H4 (cell line): ENCODE measurements at places on chromosomes 7 and 10. TPM values are rescaled to one million over a fixed set of nuclear protein-coding genes. Genes with fewer than 3 reads are reported as not detected.

DNA sequence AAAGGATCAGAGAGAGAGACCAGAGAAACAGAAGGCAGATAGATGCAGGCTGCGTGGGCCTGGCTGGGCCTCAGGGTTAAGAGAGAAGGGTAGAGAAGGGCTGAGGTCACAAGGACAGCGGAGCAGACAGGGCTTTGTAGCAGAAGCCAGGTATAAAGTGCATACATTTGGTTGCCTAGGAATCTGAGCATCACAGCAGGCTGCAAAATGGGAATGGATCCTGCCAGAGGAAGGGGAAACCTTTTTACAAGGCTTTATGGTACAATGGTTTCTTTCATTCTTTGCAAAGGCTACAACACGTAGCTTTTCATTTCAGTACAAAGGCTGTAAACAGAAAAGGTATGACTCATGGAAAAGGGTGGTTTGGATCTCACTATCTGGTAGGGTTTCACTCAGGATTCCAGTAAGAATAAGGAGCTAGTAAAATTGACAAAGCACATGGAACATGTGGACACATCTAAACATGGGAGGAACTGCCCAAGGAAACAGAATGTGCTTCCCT, 275.1 kb downstream of the DOCK4 start:
- DNase-seq: peak; percentile 81

- DNase-seq: no peak
These were observed 84.5 kb downstream of the SND1 start for GRCh38 chr7:127736511-127736910.

GRCh38 chr10:1928606-1929005, 191.3 kb upstream of the ADARB2 start:
- DNase-seq: no peak

DNA sequence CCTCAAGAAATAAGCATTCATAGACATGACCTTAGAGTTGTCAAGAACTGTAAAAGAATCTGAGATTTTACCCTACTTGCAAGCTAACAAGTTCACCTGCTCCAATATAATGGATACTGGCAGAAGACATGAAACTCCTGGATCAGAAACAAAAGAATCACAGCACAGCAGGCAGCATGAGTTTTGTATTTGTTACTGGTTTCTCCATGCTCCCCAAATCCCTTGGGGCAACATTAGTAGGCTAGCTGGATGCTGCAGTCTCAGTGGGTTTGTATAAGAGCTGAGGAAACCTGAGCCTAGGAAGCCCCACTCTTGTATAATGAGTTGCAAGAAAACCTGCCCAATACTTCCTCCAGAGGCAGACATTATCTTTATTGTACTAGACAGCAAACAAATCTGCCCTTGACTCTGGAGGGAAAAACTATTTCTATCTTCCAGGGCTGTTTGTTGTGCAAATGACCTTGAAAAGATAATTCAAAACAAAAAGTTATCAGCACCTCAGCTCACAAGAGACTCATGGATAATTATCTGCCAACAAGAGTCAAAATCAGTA, 64.8 kb downstream of the ABLIM1 start:
- DNase-seq: no peak

GRCh38 chr10:116371737-116372136, 47.5 kb downstream of the CCDC172 start:
- peak; percentile 23 for DNase-seq

- DNase-seq: no peak
These were observed 95.3 kb downstream of the KAT6B start for GRCh38 chr10:74921744-74922143.

DNA sequence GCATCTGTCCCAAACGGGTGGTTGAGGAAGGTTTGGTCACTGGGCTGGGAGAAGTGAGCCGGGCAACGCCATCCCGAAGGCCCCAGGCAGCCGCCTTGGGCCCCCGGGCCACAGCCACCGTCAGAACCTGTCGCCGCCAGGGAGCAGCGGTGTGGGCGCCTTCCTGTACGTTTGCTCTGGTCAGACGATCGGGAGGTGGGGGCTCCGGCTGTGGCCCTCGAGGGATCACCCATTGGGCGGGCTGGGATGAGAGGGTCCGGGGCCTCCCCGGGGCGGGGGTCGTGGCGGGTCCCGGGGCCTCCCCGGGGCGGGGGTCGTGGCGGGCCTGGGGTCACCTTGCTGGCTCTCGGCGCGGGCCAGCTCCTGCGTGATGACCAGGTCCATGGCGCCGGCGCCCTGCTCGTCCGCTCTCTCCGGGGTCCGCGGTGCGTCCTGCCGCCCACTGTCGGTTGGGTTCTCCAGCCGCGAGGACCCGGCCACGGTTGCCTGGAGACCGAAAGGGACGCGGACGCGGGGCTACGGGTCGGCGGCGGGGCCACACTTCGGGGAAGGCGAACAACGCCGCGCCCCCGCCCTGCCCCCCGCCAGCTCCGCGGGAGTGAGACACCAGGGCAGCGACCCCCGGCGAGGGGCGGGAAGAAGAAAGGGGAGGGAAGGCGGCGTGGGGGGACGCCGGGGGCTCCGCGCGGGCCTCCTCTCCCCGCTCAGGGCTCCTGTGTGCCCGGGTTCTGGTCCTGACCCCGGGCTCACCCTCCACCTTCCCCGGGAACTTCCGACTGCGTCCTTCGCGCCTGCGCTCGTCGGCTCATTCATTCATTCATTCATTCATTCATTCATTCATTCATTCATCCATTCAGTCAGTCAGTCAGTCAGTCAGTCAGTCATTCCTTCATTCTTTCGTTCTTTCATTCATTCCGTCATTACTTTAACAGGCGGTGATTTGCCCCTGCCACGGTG, at the start of gene CFAP46:
CFAP46 (minus strand) TSS at position 470 of the 957 bp plus-strand sequence; CDS start at position 384, 86 bp downstream.
- DNase-seq: peak; percentile 56

- no peak for DNase-seq
These were observed 11.3 kb downstream of the BMI1 start for GRCh38 chr10:22332116-22332692.

- DNase-seq: no peak
These were observed 146.8 kb downstream of the ARHGAP22 start for GRCh38 chr10:48457949-48458661.

- no peak for DNase-seq
These were observed 184.6 kb downstream of the HIBADH start for GRCh38 chr7:27478084-27478483.

DNA sequence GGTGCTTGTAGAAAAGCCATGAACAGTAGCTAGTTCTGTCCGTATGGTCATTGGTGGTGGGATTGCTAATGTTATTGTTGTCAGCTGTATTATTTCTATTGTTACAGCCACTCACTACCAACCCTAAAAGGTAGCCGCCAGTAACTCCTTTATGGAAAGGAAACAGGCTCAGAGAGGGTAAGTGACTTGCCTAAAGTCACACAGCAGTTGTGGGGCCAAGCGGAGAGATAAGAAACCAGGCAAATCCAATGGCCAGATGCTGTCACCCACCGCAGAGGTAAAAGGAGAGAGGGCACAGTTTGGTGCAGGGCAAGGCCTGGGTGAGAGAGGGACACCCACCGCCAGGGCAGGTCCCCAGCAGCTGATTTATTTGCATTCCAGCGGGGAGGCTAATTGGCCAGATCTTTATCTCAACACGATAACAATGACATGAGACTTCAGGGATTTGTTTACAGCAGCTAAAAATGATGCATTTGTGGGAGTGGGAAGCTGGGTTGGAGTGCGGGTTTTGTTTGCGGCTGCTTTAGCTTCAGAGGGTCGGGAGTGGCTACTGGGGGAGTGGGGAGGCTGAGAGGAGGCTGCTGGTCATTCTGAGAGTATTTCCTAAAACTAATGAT, 8.6 kb upstream of the NKX2-3 start:
- no peak for DNase-seq

- DNase-seq: no peak
These were observed 11.5 kb downstream of the PTF1A start for GRCh38 chr10:23203369-23204325.

- DNase-seq: no peak
These were observed 15.5 kb downstream of the REEP3 start for GRCh38 chr10:63536698-63537097.

DNA sequence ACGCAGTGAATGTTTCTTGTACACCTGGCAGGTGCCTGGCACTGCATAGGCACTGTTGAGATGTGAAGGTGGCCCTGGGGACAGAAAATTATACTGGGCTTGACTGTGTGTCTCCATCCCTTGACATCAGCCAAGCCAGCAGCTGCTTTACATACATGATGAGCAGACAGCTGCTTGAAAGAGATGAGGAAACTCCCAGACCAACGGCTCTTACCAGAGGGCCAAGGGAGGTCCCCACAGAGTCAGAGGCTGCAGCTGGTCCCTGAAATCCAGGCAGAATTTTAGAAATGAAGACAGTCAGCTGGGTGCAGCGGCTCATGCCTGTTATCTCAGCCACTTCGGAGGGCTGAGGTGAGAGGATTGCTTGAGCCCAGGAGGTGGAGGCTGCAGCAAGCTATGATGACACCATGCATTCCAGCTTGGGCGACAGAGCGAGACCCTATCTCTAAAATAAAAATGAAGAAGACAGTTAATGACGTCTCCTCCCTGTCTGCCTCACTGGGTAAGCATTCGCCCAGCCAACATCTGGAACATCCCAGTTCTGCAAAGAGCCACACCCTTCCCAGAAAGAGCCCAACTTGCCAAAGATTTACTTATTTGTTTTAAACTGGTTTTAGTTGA, 17.6 kb downstream of the LIMK1 start:
- no peak for DNase-seq

GRCh38 chr7:91892821-91893340, 12.4 kb upstream of the MTERF1 start:
- DNase-seq: peak; percentile 53

DNA sequence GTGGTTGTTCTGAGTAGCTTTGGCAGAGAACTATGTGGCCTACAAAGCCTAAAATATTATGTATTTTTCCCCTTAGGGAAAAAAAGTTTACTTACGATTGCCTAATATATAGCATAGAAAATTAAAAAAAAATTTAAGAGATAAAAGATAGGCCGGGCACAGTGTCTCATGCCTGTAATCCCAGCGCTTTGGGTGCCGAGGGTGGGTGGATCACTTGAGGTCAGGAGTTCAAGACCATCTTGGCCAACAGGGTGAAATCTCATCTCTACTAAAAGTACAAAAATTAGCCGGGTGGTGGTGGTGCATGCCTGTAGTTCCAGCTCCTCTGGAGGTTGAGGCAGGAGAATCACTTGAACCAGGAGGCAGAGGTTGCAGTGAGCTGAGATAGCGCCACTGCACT, 439.2 kb upstream of the KLF6 start:
- no peak for DNase-seq

- DNase-seq: no peak
These were observed 152.9 kb downstream of the DYNC1I1 start for GRCh38 chr7:95925236-95925635.

- no peak for DNase-seq
These were observed 65.8 kb downstream of the CDK13 start for GRCh38 chr7:40015790-40016296.

GRCh38 chr10:90430186-90430585, 427.7 kb downstream of the HTR7 start:
- no peak for DNase-seq

GRCh38 chr7:26097837-26098668, 53.9 kb upstream of the NFE2L3 start:
- DNase-seq: no peak

GRCh38 chr10:88840881-88841280, 10.8 kb downstream of the ANKRD22 start:
- no peak for DNase-seq

- no peak for DNase-seq
These were observed 30.1 kb downstream of the INSIG1 start for GRCh38 chr7:155327590-155328320.

DNA sequence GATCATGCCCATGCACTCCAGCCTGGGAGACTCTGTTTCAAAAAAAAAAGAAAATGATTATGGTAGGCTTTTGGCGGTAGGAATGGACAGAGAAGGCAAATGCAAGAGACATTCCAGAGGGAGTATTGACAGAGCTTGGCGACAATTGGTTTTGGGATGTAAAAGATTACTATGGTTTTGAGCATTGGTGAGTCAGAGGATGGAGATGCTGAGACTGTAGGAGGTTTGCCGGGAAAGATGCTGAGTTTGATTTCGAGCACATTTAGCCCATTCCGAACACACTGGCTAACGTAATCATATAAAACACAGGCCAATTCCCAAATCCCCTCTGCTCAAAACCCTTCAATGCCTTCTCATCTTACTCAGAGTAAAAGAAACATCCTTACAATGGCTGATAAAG, 161.6 kb upstream of the MKLN1 start:
- DNase-seq: no peak

DNA sequence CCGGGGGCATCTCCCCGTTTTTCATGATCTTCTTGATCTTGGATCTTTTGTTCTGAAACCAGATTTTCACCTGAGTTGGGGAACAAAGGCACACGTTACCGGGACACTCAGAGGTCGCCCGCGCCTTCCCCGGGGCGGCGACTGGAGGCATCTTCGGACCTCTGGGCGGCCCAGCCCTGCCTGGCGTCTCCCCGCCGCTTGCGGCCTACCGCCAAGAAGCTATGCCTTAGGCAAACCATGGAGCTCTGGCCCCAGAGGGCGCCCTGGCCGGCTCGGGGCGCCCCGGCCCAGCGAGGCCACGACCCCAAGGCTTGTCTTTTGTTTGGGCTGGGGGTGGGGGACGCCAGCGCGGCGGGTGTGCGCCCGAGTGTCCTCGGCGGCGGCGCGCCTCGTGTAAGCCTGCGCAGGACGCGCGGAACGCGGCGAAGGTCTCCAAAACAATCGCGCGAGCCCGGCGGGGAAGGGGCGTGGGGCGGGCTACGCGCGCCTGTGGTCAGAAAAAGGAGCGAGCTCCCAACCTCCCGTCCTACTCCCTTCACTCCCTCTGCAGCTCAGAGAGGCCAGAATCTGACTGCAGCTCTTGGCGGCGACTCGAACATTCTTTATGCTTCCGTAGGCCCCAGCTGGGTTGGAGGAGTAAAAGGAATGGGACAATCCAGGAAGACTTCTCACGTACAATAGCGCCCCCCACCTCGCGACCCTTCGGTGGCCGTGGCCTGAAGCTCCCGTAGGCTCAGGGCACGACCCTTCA, 3.5 kb downstream of the DLX5 start:
- DNase-seq: no peak

AUTS2 gene
- total RNA-seq: 4.1 and 4.7 TPM in 2 replicates

COA1 gene
- 117 and 154 TPM in 2 replicates for total RNA-seq

CRYGN gene
- total RNA-seq: not detected in 2 replicates

OR6V1 gene
- not detected in 2 replicates for total RNA-seq

RPEL1 gene
- total RNA-seq: 0.08 TPM in 1 of 2 replicates, not detected in the other

ACTL6B gene
- total RNA-seq: not detected in 2 replicates

PDE1C gene
- 1.9 and 2.4 TPM in 2 replicates for total RNA-seq

KCNMA1 gene
- 8.0 and 8.4 TPM in 2 replicates for total RNA-seq

MGAM2 gene
- not detected in 2 replicates for total RNA-seq

GPR26 gene
- not detected in 2 replicates for total RNA-seq

ATOH7 gene
- 0.27 and 0.88 TPM in 2 replicates for total RNA-seq

SFR1 gene
- 8.9 and 9.3 TPM in 2 replicates for total RNA-seq

SPRN gene
- not detected in 2 replicates for total RNA-seq

SLC16A9 gene
- total RNA-seq: 7.2 and 13.7 TPM in 2 replicates

CNTNAP2 gene
- total RNA-seq: 1.7 and 2.8 TPM in 2 replicates
